Astrocyte of the spinal cord (primary cell): ENCODE measurements at places on chromosomes 6 and 20.

GRCh38 chr20:49230561-49231133, 11.4 kb downstream of the DDX27 start:
- DNase-seq = no peak

GRCh38 chr6:25649611-25650010, 2.4 kb upstream of the SCGN start:
- no peak for DNase-seq

DNA sequence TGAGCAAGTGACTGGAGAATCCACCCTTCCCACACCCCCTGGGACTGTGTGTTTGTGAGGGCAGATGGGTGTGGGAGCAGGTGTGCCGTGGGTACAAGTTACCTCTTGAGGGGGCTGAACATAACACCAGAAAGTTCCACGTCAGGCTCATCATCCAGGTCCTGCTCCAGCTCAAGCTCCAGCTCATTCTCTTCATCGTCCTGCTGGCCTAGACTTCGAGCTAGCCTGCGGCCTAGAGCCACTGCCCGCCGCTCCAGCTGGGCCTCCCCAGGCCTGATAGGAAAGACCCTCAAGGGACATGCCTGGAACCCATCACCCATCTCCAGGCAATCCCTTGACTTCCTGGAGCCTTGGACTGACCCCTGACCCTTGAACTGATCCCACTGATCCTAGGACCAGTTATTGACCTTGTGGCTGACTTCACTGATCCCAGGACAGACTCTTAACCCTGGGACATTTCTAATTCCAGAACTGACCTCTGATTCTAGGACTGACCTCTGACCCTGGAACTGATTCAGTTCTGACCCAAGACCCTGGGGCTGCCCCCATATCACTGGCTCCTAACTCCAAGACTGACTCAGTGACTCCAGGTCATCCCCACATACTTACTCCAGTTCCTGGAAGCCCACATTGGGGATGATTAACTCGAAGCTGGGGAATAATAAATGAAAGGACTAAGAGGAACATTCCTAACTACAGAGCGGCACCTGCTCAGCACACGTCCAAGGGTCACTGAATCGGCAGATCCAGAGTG, 11.8 kb upstream of the SPAG4 start:
- DNase-seq = no peak

DNA sequence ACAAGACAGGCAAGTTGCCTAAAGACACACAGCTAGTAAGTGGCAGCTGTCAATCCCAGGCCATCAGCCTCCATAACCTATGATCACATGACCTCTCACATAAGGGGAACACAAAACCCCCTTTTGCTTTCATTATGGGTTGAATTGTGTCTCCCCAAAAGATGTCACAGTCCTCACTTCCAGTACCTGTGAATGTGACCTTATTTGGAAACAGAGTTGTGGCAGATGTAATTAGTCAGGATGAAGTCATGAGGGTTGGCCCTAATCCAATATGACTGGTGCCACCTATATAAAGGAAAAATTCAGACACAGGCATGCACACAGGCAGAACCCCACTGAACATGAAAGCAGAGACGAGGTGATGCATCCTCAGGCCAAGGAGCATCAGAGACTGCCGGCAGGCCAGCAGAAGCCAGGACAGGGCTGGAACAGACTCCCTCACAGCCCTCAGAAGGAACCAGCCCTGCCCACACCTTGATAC, 33.6 kb downstream of the GFOD1 start:
- peak; percentile 33 for DNase-seq

- no peak for DNase-seq
Observed at GRCh38 chr20:328975-329695, 3.8 kb downstream of the SOX12 start.

GRCh38 chr6:29336269-29336668, 32.4 kb downstream of the OR5V1 start:
- no peak for DNase-seq

GRCh38 chr20:47862574-47863240, 77.4 kb upstream of the SULF2 start:
- DNase-seq = no peak

- DNase-seq = peak; percentile 84
Observed at GRCh38 chr20:38125157-38126056, 39.7 kb downstream of the TGM2 start.
